A673 (cell line): ENCODE measurements at places on chromosomes 1 and 21. TPM values are rescaled to one million over a fixed set of nuclear protein-coding genes. Genes with fewer than 3 reads are reported as not detected.
A peak's percentile ranks its signal among the peaks of the same experiment; 100 is the strongest.

SPRR2A gene
- total RNA-seq = not detected in 2 replicates

TNFRSF18 gene
- total RNA-seq = 0.77 and 1.1 TPM in 2 replicates

KCNE1 gene
- 0.13 TPM in 1 of 2 replicates, not detected in the other for total RNA-seq

PKNOX1 gene
- total RNA-seq = 30.6 and 33.8 TPM in 2 replicates

RAB3GAP2 gene
- total RNA-seq = 43.8 and 44.9 TPM in 2 replicates

CLCA1 gene
- not detected in 2 replicates for total RNA-seq

DNA sequence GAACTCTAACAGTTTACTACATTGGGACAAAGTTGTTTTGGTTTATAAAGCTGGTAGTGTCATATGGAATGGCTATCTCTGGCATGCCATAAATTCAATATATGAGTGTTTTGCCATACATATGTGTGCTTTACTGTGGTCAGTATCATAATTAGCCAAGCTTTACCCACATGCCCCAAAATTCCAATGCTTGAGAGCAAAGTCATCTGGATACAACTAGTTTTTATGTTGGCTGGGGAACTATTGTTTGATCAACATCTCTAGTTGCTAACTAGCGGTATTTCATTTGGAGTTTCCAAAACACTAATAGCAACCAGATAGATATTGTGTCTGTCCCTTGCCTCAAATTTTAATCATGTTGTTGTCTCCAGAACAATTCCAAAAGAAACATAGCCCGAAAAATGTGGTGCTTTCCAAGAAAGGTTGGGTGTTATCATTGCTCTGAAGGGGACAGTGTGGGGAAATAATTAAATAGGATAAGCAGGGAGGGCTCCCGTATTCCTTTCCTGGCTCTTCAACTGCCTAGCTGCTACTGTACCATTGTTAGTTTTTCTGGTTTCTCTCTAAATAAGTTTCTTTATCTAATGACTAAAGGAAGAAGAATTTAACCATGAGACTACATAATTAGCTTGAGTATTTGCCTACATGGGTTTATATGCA, 136.1 kb downstream of the TGFB2 start:
- no peak for DNase-seq

DNA sequence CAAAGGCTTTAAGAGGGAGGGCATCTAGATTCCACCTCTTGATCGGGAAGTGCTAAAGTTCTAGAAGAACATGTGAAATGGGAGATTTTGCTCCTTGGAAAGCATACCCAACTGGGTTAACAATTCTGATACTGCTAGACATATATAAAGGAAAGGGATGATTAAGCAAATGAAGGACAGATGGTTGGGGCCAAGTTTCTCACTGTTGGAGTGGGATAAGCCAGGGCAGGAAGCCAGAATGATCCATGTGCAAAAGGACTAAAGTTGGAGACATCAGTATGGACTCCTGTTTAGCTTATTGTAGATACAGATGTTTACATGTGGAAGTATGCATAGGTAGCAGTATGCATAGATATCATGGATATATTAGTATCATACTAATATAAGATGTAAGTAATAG, 16.8 kb downstream of the PLA2G5 start:
- DNase-seq = no peak

DNA sequence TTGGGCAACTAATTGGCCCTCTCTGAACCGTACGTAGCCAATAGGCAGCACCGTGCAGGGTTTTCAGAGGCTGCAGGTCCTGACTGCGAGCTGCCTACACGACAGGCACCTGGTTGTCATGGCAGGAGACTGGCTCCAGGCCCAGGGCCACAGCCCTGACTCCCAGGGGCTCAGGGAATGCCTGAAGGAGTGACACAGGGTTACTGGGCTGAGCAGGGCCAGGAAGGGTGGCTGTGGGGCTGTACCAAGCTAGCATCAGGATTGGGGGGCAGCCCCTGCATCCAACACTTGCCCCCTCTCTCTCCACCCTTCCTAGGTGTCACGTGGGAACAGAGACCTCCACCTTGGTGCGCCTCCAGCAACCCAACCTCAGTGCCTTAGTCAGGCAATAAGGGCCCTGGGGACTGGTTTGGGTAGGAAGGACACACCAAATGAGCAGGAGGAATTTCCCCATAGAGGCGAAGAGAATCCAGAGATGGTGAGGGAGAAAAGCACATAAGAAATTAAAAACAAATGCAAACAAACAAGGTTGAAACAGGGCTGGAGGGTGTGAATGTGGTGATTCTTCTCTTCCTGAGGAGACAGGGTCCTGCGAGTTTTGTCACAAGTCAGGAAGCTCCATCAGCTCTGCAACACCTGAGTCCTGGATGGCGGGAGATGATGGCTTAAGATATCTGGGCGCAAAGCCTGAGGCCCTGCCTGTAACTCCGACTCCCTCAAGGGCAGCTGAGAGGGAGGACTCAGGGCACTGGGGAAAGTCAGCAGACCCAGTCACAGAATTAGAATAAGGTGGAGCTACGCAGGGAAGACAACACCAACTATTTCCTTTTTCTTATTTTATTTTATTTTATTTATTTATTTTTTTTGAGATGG, 19.7 kb upstream of the RNU1-4 start:
- no peak for DNase-seq

GRCh38 chr1:30516485-30516858, 206.9 kb downstream of the MATN1 start:
- no peak for DNase-seq

DNA sequence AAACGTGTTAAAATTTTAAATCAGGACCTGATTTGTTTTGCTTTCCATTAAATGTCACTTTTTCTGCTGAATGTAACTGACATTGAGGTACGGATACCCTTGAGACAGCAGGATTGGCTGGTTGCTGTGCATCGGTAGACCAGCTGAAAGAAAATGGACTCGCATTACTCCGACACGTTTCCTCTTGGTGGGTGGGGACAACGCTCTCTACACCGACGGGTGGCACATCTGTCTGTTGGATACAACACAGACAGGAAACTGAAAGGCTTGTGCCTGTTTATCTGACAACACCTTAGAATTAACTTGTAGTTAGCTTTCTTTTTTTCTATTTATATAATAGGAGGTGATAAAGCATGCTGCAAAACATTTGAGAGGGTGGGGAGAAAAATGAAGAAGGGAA, 19.4 kb downstream of the PRPF38A start:
- DNase-seq = peak; percentile 45

GRCh38 chr1:39829791-39830533, 41.3 kb upstream of the BMP8B start:
- DNase-seq = no peak

DNA sequence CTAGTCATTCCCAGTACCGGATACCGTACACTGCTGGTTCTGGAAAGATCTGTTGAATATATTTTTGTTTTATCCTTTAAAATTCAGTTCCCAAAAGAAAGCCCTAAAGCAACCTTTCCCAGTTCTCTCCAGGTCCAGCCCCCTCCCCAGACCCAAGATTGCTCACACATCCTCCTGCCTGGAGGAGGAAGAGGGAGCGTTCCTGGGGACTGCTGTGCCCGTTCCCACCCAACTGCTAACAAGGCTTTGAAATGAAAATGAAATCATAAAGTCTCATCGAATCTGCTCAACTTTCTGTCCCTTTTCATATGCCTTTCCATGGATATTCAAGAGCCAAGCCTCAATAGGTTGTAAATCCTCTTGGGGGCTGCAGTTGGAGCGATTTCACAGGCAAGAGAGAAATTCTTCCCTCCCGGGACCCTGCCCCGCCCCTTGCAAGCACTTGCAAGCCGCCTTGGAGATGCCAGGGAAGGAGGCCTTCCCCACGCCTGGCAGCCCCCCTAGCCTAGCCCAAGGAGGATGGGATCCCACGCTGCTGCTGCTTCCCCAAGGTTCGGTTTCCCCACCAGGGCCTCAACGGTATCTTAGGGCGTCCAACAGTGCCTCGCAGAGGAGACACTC, 113.2 kb upstream of the CACHD1 start:
- no peak for DNase-seq
